ENCODE measurements at places on chromosomes 3 and 15.

DNA sequence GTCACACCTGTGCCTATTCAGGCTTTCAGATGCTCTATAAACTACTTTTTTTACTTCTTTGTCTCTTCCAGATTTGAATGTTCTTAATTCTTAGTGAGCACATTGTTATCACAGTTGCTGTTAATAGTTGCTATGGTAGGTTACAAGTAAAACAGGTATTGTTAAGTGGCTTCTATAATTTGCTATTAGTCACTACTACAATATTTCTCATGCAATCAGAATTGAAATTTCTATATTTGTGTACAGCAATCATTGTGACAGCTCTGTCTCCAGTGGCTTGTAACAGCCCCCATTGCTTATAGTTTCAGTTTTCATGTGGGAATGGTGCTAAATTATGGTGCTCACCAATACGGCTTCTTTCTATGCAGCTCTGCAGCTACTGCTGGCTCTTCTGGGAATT lies 318.4 kb upstream of the GOLIM4 start:
- DNase-seq: no peak

DNA sequence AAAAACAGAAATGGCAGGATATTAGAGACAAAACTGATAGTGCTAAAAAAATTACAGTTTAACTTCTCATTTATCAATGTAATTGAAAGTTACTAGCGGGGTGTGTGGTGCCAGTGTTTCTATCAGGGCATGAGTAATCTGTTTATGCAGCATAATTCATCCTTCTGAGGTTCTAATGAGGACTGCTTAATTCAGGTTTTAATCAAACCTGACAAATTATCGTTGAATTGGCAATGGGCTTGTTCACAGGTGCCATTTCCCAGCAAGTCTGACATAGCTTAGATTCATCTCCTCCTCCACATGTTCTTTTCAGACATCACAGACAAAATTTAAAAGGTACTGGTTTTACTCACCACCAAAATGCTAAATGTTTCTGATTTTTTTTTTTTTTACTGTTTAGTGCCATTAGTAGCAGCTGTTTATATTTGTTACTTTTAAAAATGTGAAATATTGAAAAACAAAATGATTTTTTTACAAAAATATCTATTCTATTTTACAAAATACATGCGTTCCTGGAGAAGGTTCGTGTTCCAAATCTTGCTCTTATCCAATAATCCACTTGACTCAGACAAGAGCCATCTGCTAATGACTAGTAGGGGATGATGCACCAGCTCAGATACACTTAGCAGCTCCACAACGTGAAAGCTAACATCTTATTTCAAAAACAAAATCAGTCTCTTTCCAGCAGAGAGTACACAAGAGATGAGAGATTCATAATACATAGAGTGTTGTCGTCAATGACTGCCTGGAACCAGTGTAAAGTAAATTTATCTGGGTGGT lies 447.7 kb upstream of the DPPA4 start:
- no peak for DNase-seq

GRCh38 chr3:152376351-152377183 lies 107.8 kb downstream of the MBNL1 start:
- no peak for DNase-seq

DNA sequence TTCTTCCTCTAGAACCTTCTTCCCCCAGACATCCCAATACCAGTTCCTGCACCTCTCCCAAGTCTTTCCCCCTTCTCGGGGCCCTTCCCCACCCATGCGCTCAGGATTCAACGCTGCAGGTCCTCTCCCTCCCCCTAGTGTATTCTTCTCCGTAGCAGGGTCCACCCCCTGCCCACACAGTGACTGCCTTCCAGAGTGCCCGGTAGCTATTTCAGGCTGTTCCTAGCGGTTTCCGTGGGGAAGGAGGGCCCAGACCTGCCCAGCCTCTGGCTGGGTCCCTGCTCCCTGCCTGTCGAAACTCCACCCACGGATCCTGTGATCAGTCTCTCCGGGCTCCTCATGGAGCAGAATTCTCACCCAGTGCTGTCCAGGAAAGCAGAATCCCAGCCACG lies 45.2 kb upstream of the SEC61A1 start:
- DNase-seq: no peak

DNA sequence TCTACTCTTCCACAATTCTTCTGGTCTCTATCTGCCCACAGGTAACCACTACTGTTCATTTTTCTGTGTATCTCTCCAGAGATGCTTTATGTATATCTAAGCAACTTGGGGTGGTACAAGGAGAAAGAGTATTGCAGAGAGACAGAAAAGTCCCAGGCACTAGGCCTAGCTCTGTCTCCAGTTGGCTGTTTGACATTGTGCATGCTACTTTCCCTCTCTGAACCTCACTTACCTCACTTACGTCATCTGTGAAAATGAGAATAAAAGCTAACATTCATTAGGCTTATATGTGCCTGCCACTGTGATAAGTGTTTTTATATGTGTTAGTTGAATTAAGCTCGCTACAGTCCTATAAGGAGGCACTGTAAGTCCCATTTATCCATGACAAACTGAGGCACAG lies 76.7 kb upstream of the RNU6-1 start:
- DNase-seq: no peak

DNA sequence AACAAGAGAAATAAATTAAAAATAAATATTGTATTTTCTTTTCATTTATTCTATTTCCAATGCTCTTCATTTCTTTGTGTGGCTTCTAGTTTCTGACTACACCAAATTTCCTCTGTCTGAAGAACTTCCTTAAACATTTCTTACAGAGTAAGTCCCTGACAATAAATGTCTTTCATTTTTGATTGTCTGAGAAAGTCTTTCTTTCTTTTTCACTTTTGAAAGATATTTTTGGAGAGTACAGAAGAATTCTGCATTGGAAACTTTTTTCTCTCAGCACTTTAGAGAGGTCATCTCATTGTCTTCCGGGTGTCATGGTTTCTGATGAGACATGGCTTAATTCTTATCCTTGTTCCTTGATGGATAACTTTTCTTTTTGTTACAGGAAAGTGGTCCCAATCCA lies 119.6 kb downstream of the MOBP start:
- no peak for DNase-seq

DNA sequence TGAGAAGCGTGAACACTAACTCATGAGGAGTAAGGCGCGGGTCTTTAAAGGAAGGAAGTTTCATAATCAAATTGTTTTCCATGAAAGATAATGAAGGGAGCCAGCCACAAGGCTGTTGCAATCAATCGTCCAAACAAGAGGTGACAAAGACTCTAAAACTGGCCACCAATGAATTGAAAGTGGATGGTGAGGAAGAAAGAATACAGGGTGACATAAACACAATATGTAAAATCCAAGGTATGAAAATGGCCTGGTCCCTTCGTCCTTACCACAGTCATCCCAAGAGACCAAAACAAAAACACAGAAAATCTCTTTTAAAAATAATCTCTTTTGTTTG lies 12.0 kb downstream of the CD86 start:
- no peak for DNase-seq

DNA sequence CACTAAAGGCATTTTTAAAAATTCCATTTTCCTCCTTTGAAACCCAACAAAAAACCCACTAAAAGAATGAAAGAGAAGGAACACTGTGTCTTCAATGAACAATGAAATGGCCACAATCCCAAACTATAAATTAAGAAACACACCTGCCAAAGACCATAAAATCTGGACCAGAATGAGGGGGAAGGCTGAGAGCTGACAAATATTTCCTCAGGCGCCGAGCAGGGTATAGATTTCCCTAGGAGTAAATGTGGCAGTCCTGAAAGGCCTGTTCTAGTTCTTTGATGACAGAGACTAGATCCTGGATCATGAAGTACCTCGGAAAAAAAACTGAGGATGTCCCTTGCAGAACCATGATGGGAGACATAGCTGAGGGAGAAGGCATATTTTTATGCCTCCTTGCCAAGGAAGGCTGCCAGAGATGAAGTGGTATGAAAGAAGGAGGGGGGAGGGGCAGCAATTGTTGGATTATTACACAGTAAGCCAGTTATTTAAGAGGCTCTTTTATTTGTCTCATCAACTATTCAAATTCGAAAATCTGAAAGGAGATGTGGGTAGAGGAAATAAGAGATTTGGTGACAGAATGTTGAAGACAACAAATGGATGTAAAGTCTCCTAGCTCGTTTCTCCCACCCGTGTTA lies 275.3 kb upstream of the GOLGA6L4 start:
- no peak for DNase-seq

GRCh38 chr15:52378746-52379394 lies 83.3 kb upstream of the MYO5C start:
- DNase-seq: no peak

DNA sequence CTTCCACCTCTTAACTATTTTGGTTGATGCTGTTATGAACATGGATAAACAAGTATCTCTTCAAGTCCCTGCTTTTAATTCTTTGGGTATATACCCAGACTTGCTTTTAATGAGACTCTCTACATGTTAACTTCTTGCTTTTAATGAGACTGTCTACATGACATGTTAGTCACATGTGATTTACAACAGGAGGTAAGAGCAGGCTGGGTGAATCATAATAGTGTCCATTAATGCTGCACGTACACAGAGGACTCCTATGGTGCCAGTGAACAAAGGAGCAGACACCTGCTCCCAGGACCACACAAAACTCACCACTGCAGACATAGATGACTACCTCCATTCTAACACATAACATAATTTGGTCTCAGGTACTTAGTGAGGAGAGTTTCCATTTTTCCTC lies 273.4 kb upstream of the NSMCE3 start:
- no peak for DNase-seq

- no peak for DNase-seq
These were observed 59.0 kb downstream of the CYP19A1 start for GRCh38 chr15:51279391-51279790.

GRCh38 chr3:196216089-196216564 lies at the start of gene SLC51A:
SLC51A (plus strand) TSS chr3:196216534; CDS start chr3:196216713, 179 bp downstream.
- DNase-seq: no peak

DNA sequence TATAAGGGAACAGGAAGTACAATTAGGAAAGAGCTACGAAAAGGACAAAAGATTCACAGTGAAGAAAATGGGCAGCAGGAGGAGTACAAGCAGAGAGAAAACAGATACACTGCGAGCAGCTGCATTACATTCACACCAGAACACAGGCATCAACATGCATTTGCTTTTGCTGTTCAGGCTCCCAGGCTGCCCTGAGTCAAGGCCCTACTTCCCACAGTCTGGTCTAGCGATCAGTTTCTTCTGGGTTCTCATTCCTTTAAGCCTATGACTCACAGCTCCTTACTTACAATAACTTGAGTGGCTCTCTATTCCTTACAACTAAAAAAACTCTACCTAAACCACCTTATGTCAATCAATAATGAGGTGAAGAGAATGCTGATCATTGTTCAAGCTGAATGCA lies 24.5 kb upstream of the ZNF445 start:
- DNase-seq: no peak

DNA sequence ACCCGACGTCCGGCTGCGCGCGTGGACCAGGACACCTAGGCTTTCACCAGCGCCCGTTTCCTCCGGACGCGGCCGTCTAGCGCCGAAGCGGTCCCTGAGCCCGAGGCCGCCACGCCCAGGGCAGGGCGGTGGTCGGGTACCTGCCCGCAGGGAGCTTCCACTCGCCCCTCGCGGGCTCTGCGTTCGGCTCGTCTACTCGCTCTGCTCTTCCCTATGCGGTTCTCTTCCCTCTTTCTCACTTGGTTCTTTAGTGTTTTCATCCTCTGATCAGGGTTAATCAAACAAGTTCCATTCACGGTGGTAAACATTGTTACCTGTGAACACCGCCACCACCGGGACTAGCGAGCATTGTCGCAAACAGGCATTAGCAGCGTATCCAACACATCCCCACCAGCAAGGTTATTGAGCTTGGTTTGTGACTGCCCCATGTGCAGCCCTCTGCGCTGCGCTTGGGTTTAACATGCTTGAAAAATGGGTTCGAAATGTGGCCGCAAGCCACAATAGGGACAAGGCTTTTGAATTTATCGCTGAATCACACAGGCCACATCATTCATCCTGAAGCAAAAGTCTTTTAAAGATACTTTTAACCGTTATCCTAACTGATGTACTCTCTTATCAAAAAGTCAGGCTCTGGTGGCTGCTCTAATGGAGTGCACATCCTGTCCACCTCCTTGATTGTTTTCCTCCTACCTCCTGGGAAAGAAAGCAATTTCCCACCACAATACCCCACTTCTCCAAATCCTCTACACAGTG lies 843 bp upstream of the CD47 start:
- peak; percentile 31 for DNase-seq

GRCh38 chr3:37535526-37536432 lies 325.9 kb upstream of the CTDSPL start:
- no peak for DNase-seq

- no peak for DNase-seq
These were observed 77.0 kb downstream of the ITGA11 start for GRCh38 chr15:68354923-68355322.

DNA sequence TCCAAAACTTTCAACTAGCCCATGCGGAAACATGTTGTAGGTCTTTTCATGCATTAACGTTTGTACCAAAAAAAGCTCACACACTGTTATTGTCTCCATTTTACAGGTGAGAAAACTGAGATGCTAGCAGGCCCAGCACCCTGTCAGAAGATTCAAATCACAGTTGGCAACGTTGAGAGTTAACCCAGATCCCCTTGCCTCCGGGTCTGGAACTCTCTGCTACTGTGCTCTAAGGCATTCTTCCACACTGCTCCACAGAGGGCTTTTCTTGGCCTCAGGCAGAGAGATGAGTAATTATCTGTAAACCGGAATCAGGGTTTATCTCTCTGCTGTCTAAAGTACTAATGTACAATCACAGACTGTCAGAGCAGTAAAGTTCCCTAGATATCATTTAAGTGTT lies 186.0 kb upstream of the LPP start:
- DNase-seq: no peak

DNA sequence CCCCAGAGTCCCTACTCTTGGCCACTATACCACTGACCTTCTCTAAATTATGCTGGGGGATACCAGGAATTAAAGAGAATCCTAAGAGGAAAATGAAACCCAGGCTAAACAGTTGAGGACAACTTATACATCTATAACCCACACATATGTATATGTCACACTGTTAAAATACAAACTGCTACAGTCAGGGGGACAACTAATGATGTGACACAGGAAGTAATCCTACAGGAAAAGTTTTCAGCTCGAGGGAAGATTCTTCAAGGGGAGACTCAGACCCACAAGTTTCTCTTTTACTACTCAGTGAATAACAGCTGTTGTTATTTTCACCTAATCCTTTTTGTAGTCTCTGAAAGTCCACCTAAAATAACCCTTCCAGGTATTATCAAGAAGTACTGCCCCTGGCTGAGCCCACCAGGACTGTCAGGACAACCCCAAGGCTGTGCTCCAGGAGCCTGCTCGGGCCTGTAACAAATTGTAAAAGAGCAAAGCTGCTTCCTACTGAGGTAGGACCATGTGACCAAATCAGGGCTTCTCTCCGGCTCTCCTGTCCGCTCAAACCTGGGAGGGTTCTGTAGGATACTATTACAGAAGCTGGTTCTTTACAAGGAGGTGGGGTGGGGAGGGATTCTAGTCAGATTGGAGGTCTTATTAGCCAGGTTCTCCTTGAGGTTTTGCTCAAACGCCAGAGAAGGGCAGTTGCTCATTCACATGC lies 91.6 kb downstream of the SRGAP3 start:
- no peak for DNase-seq

- DNase-seq: no peak
These were observed 1.4 kb downstream of the CHL1 start for GRCh38 chr3:197828-198491.

- no peak for DNase-seq
These were observed 31.3 kb downstream of the IL1RAP start for GRCh38 chr3:190545191-190545590.

GRCh38 chr3:27728195-27729087 lies 6.3 kb upstream of the EOMES start:
- DNase-seq: peak; percentile 52

Data from stimulated activated naive CD8-positive, alpha-beta T cell treated with anti-CD3 and anti-CD28 coated beads, Interleukin-15, amount 100 ng/mL, for 72 hours (primary cell).